ENCODE measurements at places on chromosomes 3 and 15. TPM values are rescaled to one million over a fixed set of nuclear protein-coding genes. Genes with fewer than 3 reads are reported as not detected.
A peak's percentile ranks its signal among the peaks of the same experiment; 100 is the strongest.

The CEMIP gene
- polyA plus RNA-seq, result 6.7 TPM

The RBM5 gene
- 401 TPM for polyA plus RNA-seq

The SPINT1 gene
- polyA plus RNA-seq, result 66.7 TPM

The VIPR1 gene
- polyA plus RNA-seq, result 1.9 TPM

The BLOC1S6 gene
- 53.3 TPM for polyA plus RNA-seq

The OR5K3 gene
- not detected for polyA plus RNA-seq

GRCh38 chr3:136819731-136820679, 1.1 kb downstream of the SLC35G2 start:
- peak; percentile 33 for DNase-seq

DNA sequence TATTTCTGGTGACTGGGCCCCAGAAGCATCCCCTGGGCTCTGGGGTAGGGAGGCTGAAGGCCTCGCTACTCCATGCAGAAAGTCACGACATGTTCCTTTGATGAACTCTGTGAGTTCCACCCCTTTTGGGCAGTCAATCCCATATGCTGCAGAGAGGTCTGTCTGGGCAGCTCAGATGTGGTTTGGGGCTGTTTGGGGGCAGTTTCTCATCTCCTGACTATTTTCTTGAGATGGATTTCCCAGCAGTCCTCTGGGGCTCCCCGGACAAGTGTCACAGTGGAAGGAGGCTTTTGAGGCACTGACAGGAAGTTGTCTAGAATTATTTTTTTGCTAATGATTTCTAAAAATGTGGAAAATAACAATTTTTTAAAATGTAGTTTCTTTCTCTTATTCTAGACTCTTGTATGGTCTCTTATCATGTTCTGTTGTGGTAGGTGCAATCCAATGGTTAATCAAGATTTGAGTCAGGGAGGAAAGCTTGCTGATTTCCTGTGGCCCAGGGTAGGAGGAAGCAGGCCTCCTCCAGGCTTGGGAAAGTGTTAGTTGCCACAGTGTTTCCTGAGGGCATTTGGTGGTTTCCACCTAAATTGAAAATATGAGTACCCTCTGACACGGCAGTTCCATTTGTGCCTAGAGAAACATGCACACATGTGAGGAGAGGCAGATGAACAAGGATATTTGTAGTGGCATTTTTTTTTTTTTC, 19.9 kb upstream of the TATDN2 start:
- DNase-seq, result no peak

DNA sequence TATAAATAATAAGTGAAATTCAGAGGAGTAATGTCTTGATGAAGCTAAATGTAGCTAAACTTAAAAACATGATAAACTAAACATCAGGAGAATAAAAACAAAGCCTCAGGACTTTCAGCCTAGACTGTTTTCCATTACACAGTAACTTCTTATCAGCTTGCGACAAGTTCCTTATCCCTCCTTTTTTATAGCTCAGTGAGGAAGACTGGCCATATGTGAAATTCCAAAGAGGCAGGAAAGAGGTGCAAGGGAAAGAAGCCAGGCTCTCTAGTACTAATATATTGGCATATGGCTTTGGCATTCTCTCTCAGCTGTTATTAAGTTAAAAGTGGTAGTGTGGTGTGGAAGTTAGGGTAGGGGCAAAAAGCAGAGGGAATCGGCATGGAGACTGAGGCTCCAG, 4.4 kb downstream of the COX17 start:
- DNase-seq, result no peak

DNA sequence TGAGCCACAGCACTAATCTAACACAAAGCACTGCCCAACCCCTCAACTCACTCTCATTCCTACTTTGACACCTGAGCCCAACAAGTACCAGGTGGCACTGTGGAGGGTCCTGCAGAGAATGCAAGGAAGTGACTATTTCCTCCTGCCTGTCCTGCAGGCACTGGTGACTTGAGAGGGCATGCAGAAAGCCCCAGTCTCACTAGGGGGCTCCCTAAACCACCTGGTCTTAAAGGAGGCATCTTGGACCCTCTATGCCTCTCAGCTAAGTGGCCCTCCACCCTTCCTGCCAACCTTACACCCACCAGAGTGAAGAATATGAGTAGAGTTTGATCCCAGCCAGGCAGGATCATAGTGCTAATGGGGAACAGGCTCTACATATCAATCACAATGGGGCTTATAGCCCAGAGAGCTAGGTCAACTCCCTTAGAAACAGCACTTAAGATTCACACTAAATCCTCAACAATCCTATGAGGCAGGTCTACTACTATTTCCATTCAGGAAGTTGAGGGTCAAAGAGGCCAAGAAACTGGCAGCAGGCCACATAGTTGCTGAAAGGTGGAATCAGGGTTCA, 15.2 kb downstream of the TRAIP start:
- peak; percentile 5 for DNase-seq

GRCh38 chr3:106208967-106209366, 340.2 kb upstream of the CBLB start:
- no peak for DNase-seq

GRCh38 chr3:149813367-149814281, 609 bp downstream of the RNF13 start:
- peak; percentile 50 for DNase-seq

DNA sequence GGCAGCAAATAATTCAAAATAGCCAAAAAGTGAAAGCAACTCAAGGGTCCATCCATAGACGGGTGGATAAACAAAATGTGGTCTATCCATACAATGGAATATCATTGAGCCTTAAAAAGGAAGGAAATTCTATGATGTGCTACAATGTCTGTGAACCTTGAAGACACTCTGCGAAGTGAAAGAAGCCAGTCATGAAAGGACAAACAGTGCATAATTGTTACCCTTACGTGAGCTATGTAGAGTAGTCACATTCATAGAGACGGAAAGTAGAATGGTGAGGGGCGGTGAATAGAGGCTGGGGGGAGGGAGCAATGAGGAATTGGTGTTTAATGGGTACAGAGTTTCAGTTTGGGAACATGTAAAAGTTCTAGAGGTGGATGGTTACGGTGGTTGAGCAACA, 18.1 kb downstream of the IGF1R start:
- DNase-seq, result no peak

- no peak for DNase-seq
Observed at GRCh38 chr3:111081008-111081545, 9.5 kb downstream of the NECTIN3 start.

DNA sequence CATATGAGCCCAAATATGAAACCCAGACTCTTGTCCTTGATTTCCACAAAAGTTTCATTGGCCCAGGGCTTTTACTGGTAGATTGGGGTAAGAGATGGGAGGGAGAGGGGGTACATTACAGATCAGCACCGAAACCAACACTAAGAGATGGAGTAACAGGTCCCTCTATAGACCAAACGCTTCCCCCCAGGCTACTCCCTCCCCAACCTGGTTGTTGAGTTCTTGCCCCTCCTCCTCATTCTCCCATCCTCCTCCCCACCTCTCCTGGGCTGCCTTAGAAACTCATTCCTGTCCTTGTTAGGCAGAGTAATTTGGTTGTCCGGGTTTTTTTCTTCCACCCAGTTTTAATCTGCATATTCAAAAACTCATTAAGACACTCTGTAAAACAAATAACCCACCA, 74.1 kb downstream of the MESD start:
- DNase-seq, result no peak

- DNase-seq, result no peak
Observed at GRCh38 chr15:36406911-36407310, 172.5 kb upstream of the CDIN1 start.

- DNase-seq, result peak; percentile 10
Observed at GRCh38 chr3:122621112-122621511, 43.7 kb downstream of the PARP15 start.

DNA sequence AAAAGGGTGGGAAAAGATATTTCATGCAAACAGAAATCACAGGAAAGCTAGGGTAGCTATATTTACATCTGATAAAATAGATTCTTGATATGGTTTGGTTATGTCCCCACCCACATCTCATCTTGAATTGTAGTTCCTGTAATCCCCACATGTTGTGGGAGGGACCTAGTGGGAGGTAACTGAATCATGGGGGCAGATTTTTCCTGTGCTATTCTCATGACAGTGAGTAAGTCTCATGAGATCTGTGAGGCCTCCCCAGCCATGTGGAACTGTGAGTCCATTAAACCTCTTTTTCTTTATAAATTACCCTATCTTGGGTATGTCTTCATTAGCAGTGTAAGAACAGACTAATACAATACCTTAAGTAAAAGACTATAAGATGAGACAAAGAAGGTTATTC, 558.1 kb downstream of the RSL24D1 start:
- DNase-seq, result no peak
